ENCODE measurements at places on chromosomes 16 and 17. TPM values are rescaled to one million over a fixed set of nuclear protein-coding genes. Genes with fewer than 3 reads are reported as not detected.

Gene HYDIN
- total RNA-seq, result 1.3 TPM

Gene MON1B
- total RNA-seq, result 5.9 TPM

Gene ALOX12B
- not detected for total RNA-seq

Gene ITGA3
- 269 TPM for total RNA-seq

Gene NETO2
- total RNA-seq, result 10.0 TPM

Gene PIRT
- total RNA-seq, result not detected

Gene LGALS9C
- not detected for total RNA-seq

Gene KRT32
- under 0.01 TPM for total RNA-seq

Gene RUNDC3A
- not detected for total RNA-seq

Gene SLC9A5
- 1.0 TPM for total RNA-seq

Gene FOXJ1
- not detected for total RNA-seq

Gene ACE
- total RNA-seq, result 2.5 TPM

Gene TMC5
- not detected for total RNA-seq

Gene MAFG
- 18.0 TPM for total RNA-seq

Gene CDH15
- 0.99 TPM for total RNA-seq

Gene KRT40
- not detected for total RNA-seq

Gene TEX14
- total RNA-seq, result under 0.01 TPM

Gene GRAPL
- under 0.01 TPM for total RNA-seq

Gene MYL4
- not detected for total RNA-seq

Gene RASD1
- 0.26 TPM for total RNA-seq

Gene TMEM219
- total RNA-seq, result 100 TPM

Gene MYH8
- total RNA-seq, result not detected

Gene TOX3
- not detected for total RNA-seq

Gene ZNF785
- 8.7 TPM for total RNA-seq

Gene DRC7
- total RNA-seq, result under 0.01 TPM

Gene HIC1
- total RNA-seq, result 30.0 TPM

Gene CD300LG
- not detected for total RNA-seq

Gene HS3ST3B1
- total RNA-seq, result 17.2 TPM

Gene KRTAP9-4
- not detected for total RNA-seq

Gene TMEM106A
- total RNA-seq, result 0.77 TPM

Gene MYADML2
- not detected for total RNA-seq

Gene SPNS3
- not detected for total RNA-seq

Gene PLLP
- total RNA-seq, result not detected

Measured in fibroblast of lung (primary cell).